ENCODE measurements at places on chromosomes 5 and 9.

DNA sequence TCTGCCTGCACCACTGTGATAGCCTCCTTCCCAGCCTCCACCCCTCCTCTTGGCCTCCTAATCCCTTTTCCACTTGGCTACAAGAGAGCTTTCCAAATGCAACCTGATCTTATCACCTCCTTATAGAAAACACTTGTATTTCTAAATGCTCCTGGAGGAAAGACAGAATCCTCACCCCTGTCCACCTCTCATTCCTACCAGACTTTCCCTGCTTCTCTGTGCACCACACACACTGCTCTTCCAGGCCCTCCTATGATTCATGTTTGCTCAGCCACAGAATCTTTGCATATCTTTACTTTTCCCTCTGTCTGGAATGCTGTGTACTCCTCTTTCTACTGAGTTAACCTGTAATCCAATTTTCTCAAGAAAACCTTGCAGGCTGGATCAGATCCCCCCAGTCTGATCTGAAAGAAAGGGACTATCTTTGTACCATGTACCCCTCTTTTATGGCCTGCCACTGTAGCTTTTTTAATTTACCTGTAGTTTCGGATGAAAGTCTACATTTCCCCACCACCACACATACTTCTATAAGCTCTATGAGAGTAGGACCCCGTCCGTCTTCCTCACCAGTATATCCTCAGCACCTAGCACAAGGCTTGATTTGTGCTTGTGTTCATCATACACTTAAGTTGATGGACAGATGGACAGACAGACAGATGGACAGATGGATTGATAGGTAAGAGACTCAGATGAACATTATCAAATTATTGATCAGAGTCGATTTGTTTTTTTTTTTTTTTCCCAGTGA lies 95.3 kb downstream of the GALNT10 start:
- DNase-seq: no peak

DNA sequence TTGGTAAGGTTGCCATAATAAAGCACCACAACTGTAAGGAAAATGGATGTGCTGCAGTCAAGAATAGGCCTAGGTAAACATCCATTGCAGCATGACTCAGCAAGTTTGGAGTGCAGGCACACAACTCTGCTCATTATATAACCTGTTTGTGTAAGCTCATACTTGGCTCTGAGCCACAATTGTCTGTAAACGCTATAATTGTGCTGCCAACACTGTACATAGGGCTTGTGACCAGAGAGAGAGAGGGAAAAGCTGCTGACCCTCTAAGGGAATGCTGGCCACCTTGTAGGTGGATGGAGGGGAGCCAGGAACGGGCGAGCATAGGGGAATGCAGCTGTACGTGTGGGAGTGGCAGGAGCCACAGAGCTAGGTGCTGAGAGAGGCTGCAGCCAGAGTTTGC lies 2186.5 kb upstream of the ACO1 start:
- no peak for DNase-seq

- no peak for DNase-seq
These were observed 173.5 kb downstream of the ZNF608 start for GRCh38 chr5:124572971-124573370.

GRCh38 chr5:154646745-154647113 lies 108.4 kb upstream of the LARP1 start:
- no peak for DNase-seq

DNA sequence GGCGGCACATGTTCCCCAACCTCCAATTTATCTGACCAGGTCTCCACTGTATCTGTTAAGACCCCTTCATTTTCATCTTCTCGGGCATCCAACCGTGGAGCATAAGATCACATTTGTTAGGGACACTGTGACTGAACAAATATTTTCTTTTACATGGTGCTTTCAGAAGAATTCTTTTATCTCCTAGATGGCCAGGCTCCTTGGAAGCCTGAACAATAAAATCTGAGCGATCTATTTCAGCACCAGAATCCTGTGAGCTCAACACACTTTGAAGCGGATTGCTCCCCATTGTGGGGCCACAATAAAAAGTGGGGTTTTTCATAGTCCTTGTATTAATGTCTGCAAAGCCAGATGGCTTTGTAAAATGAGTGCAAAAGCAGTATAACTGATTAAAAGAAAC lies 273.7 kb downstream of the CD180 start:
- no peak for DNase-seq

GRCh38 chr9:131559421-131560000 lies 14.2 kb downstream of the PRRT1B start:
- no peak for DNase-seq

Data from GF-D8 (cell line).